ENCODE measurements at places on chromosomes 2 and 18. TPM values are rescaled to one million over a fixed set of nuclear protein-coding genes. Genes with fewer than 3 reads are reported as not detected.

DNA sequence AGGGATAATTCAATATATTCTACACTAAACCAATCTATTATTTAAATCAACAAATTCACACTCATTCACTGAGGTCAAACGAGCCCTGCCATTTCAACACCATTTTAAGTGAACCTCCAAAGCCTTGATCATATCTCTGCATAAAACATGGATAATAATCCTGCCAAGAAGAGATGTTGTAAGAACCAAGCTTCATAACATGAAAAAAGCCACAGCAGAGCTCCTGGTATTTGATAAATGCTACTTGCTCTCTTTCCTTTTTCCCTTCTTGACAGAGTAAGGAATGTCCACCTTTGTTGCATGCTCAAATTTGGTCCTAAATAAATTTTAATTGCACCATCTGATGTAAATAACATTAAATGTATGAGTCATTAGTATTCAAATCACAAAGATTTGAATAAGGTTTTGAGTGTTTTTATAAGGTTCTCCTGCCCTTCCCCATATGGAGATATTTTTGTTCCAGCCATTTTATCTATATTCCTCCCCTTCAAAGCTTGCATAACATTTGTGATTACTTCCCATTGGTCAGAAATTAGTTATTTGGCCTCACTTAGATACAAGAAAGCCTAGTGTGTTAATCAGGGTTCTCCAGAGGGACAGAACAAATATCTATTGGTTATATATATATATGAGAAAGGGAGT lies 318.8 kb downstream of the RND3 start:
- DNase-seq, result no peak

DNA sequence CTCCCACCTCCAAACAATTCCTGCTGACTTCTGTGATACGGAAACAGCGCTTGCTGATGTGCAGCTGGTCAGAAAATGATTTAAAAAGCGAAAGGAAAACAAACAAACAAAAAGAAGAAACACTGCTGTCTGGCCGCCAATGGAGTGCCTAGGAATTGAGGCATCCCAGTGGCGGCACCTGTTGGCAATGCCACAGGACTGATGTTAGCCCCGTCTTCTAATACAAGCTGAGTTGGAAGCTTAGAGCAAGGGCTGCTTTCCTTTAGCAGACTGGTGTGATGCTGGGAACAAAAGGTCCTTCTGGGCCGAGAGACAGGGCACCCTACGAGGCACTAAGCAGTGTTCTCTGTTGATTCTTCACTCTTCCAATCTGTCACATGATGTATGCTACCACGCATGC lies 163.6 kb upstream of the REV1 start:
- no peak for DNase-seq

DNA sequence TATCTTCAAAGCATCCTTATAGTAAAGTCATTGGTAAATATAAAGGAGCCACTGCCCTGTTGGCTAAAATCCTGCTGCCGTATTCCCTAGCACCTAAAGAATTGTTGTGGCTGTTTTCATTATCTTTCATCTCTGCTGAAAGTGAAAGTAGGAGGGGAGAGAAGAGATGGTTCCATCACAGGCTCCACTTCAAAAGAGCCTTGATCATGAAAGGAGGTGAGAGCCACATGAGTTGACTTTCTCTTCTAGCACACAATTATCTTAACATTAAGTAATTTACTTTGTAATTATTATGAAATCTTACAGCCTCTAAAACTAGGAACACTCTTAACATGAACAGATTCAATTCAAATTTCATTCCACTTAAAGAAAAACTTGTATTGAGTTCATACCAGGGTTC lies 1050.9 kb upstream of the LRRTM1 start:
- DNase-seq, result no peak

DNA sequence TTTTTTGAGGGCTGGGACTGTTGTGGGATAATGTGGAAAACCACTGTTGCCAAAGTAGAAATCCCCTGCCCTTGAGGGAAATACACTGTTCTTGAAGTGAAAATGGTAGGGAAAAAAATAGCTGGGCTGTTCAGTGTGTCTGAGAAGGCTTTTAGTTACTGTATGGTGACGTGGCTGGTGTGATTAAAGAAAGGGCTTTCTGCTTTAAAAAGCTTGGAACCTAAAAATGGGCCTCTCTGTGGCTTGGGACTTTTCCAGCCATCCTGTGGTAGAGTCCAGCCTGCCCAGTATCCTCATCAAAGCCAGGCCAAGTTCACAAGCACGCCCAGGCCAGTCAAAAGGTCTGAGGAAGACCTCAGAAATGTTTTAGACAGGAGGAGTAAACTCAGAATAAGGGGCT lies 6.8 kb downstream of the MGAT5 start:
- DNase-seq, result no peak

DNA sequence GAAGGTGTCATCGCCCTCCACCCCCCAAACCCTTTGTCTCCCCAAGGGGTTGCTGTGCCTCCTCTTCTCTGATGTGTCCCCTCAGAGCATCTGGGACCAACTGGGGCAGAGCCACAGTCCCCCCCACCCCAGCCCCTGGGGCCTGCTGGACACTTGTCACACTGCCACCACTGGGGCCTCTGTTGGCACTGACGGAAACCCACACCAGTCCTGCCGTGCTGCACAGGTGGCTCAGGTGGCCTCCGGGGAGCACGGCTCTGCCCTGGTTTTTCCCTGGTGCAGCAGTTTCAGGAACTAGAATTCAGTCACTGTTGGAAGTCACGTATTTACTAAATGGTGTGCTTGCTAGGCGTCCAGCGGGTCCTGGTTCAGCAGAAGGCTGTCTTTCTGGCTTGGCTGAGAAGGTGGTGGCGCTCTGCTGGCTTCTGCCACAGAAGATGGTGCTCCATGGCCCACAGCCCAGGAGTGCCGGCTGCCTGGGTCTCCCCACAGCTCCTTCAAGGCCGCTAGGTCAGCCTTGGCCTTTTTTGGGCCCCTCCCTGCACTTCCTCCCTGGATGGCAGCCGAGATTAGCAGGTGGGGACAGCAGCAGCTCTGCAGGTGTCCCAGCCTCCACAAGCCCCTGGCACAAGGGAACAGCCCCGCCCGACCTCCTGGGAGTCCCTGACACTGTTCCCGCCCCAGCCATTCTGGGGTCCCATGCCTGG lies 18.6 kb upstream of the KLHL30 start:
- DNase-seq, result no peak

The SKOR2 gene
- not detected for total RNA-seq

The ATP5F1A gene
- total RNA-seq, result 467 TPM

The ATP6V1B1 gene
- not detected for total RNA-seq

Measured in activated naive CD4-positive, alpha-beta T cell treated with anti-CD3 and anti-CD28 coated beads for 36 hours (primary cell).